ENCODE measurements at places on chromosomes 2 and 18.

- no peak for DNase-seq
These were observed 893.1 kb upstream of the CELF4 start for GRCh38 chr18:38458698-38459097.

DNA sequence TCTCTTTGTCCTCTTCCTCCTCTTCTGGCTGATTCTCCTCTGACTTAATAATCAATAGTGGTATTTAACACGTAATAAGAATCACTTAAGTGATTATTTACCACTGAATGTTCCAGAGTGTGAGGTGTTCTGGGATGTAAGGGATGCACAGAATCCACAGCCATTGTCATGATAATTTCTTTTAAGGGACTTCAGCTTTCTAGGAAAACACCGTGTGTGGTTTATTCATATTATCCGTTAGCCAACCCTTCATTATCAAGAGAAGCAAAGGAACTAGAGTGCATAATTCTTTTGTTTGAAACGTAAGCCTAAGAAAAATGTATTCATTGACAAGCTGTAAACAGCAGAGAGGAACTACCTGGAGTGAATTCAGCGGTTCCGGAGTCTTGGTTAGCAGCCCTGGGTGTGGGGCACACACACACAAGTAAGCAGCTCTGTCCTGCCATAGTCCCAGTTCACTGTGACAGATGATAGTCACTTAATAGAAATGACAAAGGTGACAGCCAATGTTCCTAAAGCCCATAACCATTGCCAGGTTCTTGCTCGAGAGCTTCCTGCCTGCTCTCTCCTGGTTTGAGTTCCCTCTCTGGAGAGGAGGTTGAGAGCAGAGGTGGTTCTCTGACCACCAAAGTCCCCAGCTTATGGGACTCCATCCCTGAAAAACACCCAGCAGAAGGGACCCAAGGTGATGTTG lies 101.9 kb downstream of the ACOXL start:
- DNase-seq: no peak

- no peak for DNase-seq
These were observed 2.8 kb downstream of the COL6A3 start for GRCh38 chr2:237411092-237411601.

- no peak for DNase-seq
These were observed 258.8 kb upstream of the NRXN1 start for GRCh38 chr2:51290725-51291124.

DNA sequence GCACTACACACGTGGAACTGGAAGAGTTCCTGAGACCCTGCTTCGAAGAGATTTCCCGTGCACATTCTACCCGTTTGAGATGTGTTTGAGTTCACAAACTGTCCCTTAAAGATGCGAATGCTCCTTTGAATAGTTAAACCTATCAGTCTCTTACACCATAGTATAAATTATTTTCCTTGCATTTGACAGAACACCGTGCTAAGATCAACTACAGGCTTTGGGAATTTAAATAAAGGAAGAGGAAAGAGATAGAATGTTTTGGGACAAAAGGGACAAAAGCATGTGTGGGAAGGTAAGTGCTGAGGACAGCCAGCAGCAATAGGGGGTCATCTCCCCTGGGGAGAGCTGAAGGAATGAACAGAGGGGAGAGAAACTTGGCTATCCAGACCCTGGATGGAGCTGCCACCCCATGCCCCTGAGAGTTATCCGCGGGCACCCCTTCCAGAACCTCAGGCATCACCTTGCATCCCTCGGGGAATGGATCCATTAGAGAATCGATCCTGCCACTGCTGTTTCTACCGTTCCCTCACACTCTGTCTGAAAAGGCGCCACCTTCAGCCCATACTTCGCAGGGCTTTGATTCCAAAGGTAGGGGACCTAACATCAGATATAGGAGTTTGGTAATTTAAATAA lies 888 bp upstream of the ADCY3 start:
- DNase-seq: no peak

- no peak for DNase-seq
These were observed 64.5 kb upstream of the ADAM23 start for GRCh38 chr2:206378835-206379234.

GRCh38 chr2:105747991-105748390 lies 3.3 kb downstream of the NCK2 start:
- no peak for DNase-seq

GRCh38 chr2:11534746-11535484 lies 1.1 kb downstream of the GREB1 start:
- DNase-seq: no peak

DNA sequence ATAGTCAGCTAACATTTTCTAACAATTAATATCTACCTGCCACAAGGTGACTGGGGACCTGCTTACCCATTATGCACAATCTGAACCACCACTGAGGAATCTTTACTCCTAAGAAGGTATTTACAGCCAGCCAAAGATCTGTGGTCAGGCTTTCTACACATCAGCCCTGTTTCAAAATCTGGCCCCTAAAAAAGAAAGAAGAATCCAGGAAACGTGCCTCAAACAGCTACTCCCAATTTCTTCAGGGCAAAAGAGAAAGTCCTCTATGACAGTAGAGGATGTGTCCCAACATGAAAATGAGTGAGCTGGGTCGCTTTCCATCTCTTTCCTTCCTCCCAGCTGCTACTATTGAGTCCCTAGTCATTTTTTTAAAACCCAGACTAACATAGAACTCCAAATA lies 79.5 kb downstream of the EPB41L3 start:
- no peak for DNase-seq

DNA sequence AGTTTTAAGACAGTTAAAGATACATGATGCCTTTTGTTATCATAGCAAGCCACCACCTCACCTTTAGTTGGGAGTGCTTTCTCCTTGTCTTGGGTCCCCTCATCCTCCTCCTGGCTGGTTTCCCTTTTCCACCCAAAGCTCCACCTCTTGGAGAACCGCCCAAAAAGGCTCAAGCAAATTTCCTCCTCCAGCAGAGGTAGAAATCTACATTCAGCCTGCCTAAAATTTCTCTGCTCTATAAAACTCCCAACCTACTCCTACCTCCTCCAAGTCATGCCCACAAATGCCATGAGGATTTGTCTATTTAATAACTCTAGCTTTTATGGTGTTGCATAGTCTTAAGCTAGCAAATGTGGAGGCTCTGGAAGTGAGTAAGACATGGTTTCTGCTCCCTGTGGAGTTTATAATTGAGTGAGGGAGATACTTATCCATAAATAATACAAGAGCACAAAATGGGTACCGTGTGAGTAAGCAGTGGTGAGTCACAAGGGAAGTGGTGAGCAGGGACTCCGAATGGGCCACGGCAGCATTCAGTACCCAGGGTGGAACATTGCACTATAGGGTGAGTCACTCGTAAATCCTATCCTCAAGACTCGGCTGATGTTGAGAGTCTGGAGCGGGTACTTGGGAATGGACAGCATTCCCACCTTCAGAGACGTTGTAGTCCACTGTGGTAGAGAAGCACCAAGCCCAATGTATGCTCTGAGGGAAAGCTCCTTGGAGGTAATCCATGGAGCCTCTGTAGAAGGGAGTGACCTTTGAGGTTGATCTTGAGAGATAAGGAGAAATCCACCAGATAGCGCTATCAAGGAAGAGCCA lies 146.3 kb downstream of the RTN4 start:
- peak; percentile 96 for DNase-seq

DNA sequence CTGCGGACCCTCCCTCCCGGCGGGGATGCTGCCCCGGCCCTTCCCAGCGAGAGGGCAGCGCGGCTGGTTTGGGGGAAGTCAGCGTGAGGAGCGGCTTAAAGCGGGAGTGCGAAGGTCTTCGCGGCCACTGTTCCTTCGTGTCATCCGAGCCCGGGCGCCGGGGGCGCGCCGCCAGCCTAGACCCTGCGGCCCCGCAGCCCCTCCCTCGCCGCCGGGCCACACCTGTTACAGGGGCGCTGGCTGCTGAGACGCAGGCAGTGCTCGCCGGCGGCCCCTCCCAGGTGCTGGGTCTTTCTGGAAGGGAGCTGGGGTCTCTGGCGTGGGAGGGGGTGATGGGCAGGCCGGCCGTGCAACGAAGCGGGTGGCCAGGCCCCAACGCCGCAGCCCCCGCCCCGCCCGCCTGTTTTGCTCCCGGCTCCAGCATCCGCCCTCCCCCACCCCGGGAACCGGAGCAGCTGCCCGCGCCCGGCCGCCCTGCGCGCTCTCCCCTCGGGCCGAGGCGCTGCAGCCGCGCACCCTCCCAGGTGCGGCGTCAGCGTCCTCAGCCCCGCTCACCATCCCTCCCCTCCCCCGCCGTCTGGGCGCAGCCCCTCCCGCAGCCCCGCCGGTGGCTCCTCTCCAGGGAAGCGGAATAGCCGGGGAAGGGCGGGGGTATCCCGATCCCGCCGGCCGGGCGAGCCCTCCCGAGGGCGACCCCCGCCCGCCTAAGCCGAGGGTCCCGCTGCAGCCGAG lies 727 bp downstream of the KIF1A start:
- DNase-seq: no peak

GRCh38 chr2:55649211-55649610 lies 31.8 kb upstream of the PPP4R3B start:
- no peak for DNase-seq

DNA sequence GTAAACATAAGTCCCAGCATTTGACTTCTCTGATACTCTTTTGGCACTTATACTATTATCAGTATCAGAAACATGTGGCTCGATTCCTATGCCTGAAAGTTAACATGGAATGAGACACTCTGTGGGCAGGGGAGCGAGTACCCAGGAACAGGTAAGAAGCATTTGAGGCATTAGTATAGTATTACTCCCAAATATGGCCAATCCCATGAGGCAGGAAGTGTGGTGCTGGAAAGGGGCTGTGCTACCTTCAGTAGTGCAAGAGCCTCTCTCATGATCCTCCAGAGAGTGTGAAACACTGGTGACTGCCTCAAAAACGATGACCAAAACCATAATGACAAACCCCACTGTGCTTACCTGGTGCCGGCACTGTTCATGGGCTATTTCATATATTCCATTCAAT lies 415.1 kb downstream of the SOX11 start:
- no peak for DNase-seq

DNA sequence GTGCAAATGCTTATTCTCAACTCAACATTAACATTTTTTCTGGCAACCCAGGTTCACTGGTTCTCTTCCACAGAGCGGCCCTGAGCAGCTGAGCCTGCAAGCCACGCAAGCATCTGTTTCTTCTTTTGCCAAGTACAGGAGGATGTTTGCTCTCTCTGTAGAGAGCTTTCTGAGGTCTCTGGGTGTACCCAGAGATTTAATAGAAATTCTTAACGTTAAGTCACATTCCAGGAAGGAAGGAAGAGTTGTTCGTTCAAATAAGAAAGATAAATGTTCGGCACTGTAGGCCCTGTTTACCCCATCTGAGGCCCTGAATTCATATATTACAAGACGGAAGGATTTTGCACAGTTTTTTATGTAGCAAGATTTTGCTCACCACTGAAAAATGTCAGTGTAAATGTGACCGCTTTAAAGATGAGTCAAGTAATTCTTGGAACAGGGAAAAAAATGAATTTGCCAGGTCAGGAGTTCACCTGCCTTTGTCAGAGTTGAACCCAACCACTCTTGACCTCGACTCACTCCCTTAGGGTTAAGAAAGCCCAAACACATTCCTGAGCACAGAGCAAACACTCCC lies 30.1 kb downstream of the KCTD18 start:
- DNase-seq: no peak

GRCh38 chr2:32856891-32857290 lies 89.9 kb upstream of the LTBP1 start:
- no peak for DNase-seq

GRCh38 chr2:74304332-74305148 lies 38.7 kb downstream of the SLC4A5 start:
- no peak for DNase-seq

DNA sequence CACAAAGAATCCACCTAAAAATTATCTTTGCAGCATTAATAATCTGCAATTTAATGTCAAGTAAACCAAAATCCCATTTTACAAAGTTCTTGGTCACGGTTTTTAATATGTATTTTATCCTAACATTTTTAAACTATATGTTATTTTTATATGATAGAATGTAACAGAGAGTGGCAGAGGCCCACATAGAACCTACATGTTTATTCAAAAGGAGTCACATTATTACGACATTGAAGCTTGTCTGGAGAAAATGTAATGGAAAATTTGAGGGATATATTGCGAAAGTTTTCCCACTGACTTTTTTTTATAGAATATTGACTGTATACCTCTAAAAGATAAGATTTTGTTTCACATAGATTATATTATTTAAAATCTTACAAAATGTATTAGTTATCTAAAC lies 89.7 kb upstream of the COL3A1 start:
- no peak for DNase-seq

DNA sequence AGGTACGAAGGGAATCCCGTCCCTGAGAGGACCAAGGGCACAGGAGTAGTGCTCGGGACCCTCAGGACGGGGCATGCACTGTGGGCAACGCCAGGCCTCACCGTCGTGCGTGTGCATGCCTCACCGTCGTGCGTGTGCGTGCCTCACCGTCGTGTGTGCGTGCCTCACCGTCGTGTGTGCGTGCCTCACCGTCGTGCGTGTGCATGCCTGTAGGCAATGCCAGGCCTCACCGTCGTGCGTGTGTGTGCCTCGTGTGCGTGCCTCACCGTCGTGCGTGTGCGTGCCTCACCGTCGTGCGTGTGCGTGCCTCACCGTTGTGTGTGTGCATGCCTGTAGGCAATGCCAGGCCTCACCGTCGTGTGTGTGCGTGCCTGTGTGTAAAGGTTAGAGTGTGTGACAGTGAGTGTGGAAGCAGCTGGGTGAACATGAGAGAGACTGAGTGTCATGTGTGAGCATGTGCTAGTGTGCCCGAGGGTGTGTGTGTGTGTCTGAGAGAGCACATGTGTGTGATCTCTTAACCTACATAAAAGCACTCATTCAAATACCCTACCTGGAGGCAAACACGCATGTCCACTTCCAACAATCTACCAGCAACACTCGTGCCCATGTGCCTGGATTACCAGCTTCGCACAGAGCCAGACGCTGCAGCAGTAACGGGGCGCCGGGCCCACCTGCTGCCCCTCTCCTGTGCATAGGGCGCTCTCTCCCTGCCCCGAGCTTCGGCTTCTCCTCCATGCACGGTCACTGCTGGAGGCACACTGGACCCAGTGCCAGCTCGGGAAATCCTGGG lies 36.3 kb downstream of the ZNF516 start:
- DNase-seq: no peak

DNA sequence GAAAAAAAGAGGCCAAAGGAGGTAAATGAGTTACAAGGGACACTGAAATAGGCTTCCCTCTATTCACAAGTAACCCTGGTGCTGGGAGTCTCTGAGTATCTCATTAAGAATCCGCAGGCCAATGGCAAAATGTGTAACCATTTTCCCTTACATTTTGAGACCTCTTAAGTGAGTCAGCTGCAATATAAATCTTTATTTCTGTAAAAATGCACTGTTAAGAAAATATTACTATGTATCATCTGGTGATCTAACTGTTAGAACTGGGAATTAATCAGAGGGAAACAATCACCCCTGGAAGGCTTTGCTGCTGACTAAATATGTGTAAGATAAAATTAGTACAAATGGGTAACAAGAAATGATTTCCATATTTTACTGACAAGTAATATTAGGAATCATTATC lies 483.1 kb upstream of the CHST9 start:
- DNase-seq: no peak

DNA sequence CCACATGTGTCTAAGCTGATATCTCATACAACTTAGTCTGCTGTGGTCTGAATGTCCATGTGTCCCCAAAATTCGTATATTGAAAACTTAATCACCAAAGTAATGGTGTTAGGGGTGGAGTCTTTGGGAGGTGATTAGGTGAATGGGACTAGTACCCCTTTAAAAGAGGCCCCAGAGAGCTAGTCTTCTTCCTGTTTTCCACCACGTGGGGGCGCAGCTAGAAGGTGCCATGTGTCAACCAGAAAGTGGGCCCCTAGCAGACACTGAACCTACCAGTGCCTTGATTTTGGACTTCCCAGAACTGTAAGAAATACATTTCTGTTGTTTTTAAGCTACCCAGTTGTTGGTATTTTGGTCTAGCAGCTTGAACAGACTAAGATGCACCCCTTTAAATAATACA lies 86.6 kb downstream of the ASB1 start:
- peak; percentile 42 for DNase-seq
